ENCODE measurements at places on chromosomes 6 and 20.

GRCh38 chr6:150712505-150713252 lies 113.0 kb downstream of the PLEKHG1 start:
- no peak for DNase-seq

DNA sequence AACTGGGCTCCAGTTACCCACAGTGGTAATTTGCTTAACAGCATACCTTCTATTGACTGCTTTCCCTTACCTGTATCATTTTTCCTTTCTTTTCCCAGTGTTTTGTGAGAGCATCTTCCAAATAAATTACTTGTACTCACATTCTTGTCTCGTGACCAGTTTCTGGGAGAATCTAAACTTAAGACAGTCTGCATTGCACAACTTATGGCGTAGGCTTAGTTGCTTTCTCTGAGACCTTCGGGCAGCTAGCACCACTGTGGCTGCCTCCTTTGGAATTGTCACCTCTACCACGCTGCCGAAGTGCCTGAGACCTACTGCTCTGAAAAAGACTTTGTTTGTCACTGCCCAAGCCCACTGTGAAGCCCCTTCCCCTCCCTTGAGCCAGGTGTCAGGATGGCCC lies 188.1 kb upstream of the BMP2 start:
- no peak for DNase-seq

- no peak for DNase-seq
These were observed 47.4 kb upstream of the SRF start for GRCh38 chr6:43123461-43124314.

DNA sequence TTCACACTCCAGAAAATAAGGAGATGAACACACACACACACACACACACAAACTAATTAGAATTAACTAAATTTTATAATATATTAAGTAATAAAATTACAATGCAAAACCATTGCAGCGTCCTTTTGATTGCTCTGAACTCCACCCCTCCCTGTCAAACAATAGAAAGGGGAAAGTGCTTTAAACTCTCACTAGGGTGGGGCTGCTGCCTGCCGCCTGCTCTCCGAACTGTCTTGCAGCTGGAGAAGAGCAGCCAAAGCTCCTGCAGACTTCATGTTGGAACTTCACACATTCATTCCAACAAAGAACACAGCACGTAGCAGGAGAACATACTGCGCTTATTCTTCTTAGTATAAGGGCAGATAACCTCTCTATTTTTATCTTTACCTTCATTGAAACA lies 83.2 kb downstream of the GCLC start:
- no peak for DNase-seq

DNA sequence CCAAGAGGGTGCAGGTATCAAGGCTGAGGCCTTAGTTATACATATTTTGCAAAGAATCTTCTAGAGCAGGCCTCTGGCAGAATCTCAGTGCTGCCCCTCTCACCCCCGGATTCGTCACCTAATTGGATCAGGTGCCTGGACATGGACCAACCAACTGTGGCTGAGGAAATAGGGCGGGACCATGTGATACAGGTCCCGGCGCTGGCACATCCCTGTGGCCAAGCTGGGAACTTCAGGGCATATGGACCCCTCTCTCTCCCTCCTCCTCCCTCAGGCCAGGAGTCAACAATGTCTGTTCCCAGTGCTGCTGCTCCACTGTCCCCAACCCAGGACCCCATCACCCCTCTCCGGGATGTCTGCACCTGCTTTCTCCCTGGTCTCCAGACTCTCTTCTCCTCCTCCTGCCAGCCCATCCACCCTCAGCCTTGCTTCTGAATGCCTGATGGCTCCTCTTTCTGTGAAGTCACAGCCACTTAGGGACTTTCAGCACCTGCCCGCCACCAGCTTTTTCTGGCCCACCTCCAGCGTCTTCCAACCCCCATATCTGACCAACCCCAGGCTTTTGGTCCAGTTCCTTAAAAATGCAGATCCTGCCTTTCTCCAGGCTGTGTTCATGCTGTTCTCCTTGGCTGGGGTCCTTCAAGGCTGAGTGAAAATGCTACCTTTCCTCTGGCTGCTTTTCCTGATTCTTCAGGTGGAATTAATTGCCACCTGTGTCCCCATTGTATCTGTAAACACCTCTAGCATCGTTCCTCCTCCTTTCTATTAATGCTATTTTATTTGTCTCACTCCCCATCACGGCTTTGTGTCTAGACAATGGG lies 19.0 kb upstream of the MLN start:
- DNase-seq, result no peak

DNA sequence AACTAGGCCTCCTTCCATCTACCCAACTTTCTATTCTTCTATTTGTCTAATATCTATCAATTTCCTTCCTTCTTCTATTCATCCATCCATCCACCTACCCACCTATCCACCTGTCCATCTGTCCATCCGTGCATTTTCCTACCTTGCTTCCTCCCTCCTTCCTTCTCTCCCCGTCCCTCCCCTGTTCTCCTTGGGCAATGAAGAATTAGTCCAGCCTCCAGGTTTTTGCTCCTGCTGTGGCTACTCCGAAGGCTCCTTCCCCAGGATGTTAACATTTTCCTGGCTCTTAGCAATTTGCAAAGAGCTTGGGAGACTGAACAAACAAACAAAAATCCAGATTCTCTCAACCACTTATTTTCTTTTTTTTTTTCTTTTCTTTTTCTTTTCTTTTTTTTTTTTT lies 81.6 kb downstream of the KCNB1 start:
- no peak for DNase-seq

DNA sequence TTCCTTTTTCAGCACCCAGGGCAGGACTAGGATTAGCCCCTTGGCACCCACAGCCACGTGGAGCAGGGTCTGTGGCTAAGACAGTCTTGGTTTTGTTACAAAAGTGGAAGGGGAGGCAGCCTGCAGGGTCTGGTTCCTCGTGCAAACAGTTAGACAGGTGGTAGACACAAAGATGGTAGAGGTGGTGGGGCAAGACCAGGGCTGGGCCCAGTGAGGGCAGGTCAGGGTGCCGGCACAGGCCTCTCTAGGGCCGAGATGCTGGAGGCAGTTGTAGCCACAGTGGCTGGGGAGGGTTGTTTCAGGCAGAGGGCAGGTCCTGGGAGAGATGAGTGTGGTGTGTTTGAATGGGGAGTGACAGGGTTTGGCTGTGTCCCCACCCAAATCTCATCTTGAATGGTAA lies 161.6 kb downstream of the SMOC2 start:
- DNase-seq, result no peak

DNA sequence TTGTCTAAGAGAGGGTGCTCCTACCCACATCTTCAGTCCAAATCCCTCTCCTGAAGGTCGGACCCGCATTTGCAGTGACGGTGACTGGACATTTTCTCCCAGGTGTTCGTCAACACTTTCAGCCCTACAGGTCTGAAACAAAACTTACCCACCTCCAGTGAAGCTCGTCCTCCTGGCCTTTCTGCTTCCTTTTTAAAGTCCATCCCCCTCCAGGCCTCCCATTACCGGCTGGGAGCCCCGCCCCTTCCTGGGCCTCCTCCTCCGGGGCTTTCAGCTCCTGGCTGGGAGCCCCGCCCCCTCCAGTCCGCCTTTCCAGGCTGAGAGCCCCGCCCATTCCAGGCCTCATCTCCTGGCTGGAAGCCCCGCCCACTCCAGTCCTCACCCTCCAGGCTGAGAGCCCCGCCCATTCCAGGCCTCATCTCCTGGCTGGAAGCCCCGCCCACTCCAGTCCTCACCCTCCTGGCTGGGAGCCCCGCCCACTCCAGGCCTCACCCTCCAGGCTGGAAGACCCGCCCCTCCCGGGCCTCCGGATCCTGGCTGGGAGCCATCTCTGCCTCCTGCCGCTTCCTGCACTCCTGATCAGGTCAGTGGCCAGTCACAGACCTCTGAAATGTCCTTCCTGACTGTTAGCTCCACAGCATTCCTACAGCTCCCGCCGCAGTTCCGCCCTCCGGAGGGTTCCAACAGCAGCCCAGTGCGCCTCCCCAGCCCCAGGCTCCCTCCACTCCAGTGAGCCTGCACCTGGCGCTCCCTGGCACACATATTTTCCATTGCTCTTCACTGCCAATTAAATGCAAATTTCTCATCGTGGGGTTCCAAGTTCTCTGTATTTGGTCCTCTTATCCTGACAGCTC lies 98.5 kb downstream of the LY86 start:
- DNase-seq, result peak; percentile 44

DNA sequence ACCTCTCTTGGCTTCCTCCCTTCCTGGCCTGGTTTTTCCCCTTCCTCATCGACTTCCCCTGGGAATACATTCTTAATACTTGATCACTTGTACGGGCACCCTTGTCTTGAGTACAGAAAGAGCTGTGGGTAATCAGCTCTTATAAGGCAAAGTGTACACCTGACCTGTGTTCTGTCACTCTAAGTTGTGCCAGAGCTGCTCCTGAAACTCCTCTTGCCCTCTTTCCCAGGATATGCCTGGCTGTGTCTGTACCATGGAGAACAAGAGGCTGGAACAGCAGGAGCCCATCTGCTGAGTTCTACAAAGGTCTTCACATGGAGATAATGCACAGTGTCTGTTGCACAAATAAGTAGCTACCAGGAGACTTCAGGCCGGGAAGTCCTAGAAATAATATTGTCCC lies 110.1 kb downstream of the FOXA2 start:
- no peak for DNase-seq

- peak; percentile 54 for DNase-seq
These were observed 1.4 kb upstream of the CEP43 start for GRCh38 chr6:166997768-166998255.

- no peak for DNase-seq
These were observed 56.7 kb upstream of the ZFAND3 start for GRCh38 chr6:37762806-37763205.

DNA sequence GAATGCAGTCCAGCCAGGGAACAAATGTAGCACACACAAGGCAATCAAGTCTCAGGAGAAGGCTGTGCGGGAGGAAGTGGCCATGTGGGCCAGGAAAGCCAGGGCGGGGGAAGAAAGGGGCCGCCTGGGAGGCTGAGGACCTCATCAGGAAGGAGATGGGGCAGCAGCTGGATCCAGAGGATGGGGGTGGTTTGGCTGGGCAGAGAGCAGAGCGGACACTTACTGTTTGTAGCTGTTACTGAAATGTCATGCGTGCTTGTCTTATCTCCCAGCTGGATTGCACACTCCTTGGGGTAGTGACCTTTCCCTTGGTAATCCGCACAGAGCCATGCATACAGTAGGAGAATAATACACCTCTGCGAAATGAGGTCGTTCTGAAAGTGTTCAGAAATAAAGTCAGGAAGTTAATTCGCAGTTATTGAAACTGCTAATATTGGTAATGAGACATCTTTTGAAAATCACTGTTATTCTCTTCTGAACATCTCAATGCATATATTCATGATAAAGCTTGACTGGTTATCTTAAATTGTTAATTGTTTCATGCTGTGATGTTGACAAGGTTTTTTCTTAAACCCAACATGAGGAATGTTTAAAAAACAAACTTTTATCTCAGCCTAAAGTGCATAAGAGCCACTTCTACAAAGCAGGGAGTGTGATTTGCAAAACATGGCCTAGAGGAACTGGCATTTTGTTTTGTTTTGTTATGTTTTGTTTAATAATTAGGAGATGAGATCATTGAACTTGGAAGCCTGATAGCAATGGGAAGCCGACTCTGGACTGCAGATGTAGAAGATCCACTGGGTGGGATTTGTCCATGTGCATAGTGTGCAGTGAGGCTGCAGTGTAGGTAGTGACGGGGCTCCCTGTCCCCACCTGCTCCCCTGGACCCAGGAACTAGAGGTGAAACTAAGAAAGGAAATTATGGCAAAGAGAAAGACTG lies 18.0 kb upstream of the MAP3K4 start:
- DNase-seq, result peak; percentile 34

DNA sequence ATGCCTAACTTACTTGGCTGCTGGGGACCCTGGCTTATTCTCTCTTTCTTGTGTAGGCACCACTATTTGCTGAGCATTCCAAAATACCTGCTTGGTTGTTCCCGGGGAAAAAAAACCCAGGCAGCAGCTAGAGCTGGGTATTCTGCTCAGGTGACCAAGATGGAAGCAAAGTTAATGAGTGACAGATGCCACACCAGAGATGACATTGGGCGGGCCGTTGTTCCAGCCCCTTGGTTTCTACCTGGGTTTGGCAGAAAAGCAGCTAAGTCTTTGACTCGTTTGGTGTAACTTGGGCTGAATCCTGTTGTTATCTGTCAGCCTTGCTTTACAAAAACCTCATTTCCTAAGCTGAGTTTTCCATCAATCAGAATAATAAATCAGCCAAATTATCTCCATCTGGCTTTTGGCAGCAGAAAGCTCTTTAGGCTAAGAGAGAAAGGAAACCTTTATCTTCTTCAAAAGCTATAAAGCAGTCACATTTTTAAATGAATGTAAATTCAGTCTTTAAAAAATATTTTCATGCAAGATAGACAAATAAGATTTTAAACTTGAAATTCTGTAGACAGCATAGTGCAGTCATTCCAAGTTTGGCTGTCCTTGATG lies 202.0 kb upstream of the GMDS start:
- DNase-seq, result no peak

Data from fibroblast of upper back skin (primary cell).